AG10803 (cell line): ENCODE measurements at places on chromosomes 2 and 18.

GRCh38 chr18:51952844-51953243 is 387.2 kb upstream of the DCC start:
- no peak for DNase-seq

GRCh38 chr2:239399433-239399920 is 1.3 kb downstream of the HDAC4 start:
- peak; percentile 6 for DNase-seq

GRCh38 chr2:8568543-8569302 is 113.1 kb upstream of the ID2 start:
- DNase-seq, result peak; percentile 17

GRCh38 chr2:145652571-145653545 is 1132.9 kb upstream of the ZEB2 start:
- DNase-seq, result peak; percentile 93

DNA sequence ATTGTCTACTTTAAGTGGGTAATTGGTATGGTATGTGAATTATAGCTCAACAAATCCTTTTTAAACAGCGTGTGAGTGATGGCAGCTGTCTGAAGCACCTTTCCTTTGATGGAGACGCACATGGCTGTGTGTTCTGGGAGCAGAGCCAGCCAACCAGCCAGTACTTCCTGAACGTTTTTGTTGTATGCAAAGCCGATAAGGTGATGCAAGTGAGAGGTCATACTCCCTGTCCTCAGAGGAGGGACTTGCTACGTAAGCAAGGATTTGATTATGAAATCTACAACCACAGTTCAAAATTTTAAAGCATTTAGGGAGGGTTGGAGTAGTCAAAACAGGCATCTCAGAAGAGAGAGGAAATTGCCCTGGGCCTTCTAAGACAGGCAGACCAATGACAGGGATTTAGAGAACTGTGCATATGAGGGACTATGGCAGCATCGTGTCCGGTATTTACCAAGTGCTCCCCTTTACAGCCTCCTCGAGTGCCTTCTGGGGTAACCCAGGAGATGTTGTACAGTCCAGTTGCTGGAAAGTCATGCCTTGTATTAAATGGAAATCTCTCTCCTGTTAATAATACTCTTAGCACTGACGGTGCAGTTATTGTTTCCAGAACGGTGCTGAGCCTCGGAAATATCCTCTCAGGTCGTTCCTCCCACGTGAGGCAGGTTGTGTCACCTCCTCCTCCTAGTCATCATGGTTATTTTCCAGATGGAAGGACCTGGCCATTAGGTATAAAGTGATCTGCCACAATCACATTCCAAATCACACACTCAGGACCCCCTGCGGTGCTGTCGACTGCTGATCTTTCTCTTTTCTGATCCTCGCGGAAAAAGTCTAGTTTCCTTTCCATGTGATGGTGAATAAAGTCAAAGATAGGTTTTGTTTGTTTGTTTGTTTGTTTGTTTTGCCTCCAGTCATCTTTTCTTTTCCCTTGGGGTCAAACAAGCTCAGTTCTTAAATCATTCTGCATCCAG is 28.4 kb downstream of the ARHGEF4 start:
- DNase-seq, result peak; percentile 62

DNA sequence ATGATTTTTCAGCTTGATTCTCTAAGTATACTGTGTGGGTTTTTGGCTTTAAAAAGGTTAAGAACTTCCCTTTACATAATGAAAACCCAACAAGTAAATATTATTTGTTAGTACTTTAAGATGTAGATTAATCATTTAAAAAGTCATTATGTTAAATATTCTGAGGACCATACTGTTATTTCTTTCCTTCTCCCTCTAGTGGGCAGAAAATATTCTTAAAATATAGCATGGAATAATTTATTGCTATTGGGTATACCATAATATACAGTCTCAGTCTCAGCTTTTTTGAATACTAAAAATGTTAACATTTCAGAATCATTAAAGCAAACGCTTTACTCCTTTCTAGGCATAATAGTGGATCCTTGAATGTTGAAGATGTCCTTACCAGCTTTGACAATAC is 28.1 kb downstream of the CAMKMT start:
- DNase-seq, result no peak

- no peak for DNase-seq
Measured at GRCh38 chr18:49177071-49177470, 226.3 kb upstream of the SMAD7 start.

DNA sequence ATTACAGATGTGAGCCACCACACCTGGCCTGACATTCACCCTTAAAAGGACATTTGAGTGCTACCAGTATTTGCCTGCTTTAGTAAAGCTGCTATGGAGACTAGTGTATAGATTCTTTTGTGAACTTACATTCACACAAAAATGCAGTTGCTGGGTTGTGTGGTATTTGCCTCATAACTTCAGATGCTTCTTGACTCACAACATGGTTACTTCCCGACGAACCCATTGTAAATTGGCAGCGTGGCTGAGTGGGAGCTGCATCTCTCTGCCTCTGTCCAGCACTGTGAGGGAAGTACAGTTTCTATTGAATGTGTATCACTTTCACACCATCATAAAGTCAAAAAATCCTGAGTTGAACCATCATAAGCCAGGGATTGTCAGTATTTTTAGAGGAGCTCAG is 56.9 kb downstream of the RRM2 start:
- peak; percentile 30 for DNase-seq

GRCh38 chr18:26322890-26323653 is 96.8 kb downstream of the TAF4B start:
- peak; percentile 52 for DNase-seq

GRCh38 chr2:207734636-207735512 is 23.4 kb downstream of the CCNYL1 start:
- DNase-seq, result no peak

DNA sequence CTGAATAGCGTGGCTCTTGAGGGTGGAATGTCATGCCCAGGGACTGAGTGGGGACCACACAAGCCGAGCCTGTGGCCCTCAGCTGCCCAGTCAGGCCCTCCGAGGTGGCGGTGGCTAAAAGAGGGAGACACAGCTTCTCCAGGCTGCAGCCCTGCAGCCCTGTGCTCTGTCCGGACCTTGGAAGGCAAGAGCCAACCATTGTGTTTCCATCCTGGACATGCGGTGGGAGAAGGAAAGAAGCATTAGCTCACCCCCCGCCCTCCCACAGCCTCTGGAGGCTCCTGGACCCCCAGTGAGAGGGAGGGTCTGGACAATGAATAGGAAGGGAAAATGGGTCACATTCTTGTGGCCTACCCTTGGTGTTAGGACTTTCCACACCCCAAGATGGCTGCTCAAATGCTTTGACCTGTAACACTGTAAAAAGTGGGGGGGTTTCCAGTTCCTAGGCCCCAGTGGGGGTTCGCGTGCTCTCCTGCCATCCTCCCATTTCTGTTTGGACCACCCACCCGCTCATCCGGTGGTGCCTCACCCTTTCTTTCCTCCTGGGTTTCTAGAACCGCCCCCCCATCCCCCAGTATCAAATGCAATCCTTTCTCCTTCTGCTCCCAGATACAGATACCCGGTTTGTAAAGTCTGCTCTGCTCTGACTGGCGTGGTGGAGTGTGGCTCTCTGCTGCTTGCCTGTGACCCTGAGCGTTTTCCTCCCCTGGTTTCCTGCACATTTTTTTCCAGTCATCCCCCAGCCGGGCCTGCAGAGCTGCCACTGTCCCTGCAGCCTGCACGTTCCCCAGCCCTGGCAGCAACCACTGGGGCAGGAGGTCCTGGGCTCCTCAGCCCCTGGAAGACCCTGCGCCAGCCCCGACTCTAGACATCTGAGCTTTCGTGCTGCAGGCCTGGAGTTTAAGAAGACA is 36.3 kb upstream of the SMAD7 start:
- no peak for DNase-seq

DNA sequence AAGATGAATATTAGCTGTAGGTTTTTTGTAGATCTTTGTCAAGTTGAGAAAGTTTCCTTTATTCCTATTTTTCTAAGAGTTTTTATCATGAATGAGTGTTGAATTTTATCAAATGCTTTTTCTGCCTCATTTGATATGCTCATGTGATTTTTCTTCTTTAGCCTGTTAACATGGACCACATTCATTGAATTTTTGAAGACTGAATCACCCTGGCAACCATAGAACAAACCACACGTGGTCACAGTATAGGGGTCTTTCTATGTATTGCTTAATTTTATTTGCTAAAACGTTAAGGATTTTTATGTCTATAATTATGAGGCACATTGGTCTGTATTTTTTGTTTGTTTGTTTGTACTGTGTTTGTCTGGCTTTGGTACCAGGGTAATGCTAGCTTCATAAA is 201.7 kb upstream of the CWC22 start:
- DNase-seq, result peak; percentile 49

DNA sequence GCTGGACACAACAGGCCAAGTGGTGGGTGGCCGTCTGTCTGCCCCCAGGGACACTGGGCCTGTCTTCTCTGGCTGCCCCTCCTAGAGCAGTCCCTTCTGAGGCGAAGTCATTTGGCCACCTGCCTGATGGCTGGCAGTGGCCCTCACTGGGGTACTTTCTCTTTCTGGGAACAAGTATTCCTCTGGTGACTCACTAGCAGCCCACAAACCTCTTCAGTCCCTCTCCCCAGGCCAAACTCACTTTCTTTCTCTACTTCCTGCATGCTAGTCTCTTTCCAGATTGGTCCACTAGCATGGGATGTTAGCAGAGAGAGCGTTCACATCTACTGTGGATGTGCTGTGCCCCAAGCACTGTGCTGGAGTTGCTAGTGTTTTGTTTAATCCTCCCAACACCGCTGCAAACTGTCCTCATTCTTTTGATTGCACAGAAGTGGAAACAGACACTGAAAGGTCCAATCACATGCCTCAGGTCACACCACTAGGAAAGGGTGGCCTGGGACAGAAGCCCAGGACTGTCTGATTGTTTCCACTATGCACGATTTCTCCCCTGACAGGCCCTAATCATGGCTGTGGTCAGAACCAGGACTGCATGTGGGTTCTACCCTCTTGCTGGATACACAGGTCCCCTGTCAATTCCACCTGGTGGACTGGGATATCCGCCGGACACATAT is 5.2 kb downstream of the DYSF start:
- DNase-seq, result peak; percentile 56

- DNase-seq, result peak; percentile 40
Measured at GRCh38 chr18:40911582-40912254, 1043.3 kb upstream of the PIK3C3 start.

- no peak for DNase-seq
Measured at GRCh38 chr2:154189953-154190352, 318.2 kb downstream of the GALNT13 start.

DNA sequence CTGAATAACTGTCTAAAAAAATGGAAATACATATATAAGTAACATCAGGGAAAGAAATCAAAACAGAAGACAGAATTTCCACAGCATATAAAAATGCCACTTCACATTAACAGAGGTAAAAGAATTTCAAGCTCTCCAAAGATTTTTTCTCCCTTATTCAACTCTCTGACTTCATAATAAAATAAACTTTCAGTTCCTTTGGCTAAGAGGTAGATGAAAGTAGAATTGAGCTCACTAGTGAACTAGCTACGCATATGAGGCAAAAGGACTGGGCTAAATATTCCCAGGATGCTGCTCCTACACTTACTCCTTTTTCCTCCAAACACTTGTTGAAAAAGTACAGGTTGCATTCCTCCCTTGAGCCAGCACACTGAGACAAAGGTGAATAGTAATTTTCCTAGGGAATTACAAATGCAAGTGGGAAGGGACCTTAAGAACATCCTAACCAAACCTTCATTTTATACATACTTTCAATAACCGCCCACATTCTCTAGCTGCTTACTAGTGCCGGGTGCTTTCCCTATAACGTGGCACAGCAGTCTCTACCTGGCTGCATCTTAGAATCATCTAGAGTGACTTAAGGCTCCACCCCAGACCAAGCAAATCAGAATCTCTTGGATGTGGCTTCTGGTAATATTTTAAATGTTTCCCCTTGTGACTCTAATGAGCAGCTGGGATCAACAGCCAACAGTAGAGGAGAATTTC is 136.6 kb downstream of the MTCL1 start:
- peak; percentile 36 for DNase-seq

DNA sequence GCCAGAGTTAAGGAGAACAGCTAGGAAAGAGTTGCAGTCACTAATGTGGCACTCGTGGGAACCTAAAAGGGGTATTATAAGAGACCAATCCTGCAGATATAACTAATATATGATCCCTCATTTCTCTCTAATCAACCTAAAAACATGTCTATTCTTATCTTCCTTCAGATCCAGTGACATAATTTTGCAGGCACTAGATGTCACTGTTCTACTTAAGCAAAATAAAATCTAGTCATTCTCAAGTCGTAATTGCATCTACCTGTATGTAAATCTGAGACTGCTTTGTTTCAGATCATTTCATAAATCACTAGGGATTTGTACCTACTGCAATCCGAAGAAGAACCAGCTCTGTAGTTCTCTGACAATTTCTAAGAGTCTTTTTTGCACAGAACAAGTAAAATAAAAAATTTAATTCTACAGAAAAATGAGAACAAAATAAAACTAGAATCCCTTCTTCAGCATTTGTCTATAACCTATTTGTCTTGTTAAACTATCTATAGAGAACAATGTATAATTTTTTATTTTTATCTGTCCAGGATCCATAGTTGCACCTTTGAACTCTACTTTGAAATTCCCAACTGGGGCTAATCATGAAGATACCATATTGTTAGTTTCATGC is 56.5 kb upstream of the ERBB4 start:
- DNase-seq, result peak; percentile 33

GRCh38 chr18:9655232-9655767 is 40.9 kb upstream of the PPP4R1 start:
- DNase-seq, result no peak

GRCh38 chr2:67039517-67040103 is 357.5 kb upstream of the ETAA1 start:
- DNase-seq, result no peak

DNA sequence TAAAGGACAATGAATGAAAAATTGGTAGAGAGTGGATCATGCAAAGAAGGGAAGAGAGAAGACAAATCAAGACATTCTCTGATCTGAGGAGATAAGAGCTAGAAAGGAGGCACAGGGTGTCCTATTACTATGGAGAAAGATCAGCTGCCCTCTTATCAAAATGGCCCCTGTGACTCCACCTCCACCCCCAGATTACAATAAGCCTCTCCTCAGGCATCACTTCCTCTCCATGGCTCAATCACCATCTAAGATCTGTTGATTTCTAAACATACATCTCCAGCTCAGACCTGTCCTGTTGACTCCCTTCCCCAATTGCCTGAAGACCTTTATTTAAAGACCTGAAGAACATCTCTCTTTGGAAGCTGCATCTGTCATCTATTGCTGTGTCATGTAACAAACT is 43.2 kb downstream of the SP100 start:
- DNase-seq, result no peak
